ENCODE measurements at places on chromosomes 5 and 9. TPM values are rescaled to one million over a fixed set of nuclear protein-coding genes. Genes with fewer than 3 reads are reported as not detected.
A peak's percentile ranks its signal among the peaks of the same experiment; 100 is the strongest.

DNA sequence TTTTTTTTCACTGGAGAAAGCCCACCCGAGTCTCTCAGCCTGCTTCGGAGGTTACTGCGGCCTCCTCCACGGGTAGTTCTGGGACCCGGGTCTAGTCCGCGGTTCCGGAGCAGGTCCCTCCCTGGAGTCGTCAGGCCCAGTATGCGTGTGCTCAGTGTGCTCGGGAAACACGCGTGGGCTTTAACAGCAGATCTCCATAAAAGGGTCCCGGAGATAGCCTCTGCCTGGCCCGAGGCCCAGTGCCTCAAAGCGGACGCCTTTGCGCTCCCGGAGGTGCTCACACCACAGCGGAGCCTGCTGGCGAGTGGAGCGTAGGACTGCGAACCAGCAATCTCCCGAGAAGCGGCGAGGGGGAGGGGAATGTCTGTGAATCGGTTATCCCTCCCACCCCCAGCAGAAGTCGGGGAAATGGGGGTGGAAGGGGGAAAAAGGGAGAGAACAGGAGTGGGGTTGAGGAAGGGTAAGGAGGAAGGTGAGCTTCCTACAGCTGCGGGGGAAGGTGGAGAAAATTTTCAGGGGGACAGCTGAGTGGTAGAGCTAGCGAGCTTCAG lies 28.7 kb downstream of the CDKN2A start:
- no peak overlapping the region for H3K27ac ChIP-seq
- no peaks in the 10 kb centered on the region for H3K36me3 ChIP-seq
- peaks cover 7% of the 10 kb centered on the region for H3K27me3 ChIP-seq
- H3K4me1 ChIP-seq, result peaks cover 14% of the 10 kb centered on the region
- no peak overlapping the region for H3K4me3 ChIP-seq
- peak; percentile 57 for DNase-seq

DNA sequence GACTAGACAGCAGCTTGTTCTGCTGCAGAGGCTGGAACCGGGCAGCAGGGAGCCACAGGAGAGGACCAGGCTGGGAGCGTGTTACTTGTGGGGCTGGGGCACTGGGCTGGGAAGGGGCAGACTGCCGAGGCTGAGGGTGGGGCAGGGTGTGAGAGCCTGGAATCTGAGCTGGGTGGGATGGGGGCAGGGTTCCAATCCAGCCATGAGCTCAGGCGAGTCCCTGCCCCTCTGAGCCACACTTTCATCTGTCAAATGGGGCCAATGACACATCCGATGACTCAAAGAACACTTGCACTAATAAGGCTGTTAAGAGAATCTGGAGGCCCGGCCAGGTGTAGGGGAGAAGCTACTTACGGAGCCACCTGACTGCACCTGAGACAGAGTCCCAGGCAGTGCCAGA lies 18.7 kb upstream of the WDR38 start:
- H3K4me3 ChIP-seq, result no peak overlapping the region
- no peak for DNase-seq
- no peaks in the 10 kb centered on the region for H3K27me3 ChIP-seq
- H3K27ac ChIP-seq, result peak overlapping the region; percentile 43
- peaks cover 46% of the 10 kb centered on the region for H3K4me1 ChIP-seq
- H3K36me3 ChIP-seq, result no peaks in the 10 kb centered on the region

DNA sequence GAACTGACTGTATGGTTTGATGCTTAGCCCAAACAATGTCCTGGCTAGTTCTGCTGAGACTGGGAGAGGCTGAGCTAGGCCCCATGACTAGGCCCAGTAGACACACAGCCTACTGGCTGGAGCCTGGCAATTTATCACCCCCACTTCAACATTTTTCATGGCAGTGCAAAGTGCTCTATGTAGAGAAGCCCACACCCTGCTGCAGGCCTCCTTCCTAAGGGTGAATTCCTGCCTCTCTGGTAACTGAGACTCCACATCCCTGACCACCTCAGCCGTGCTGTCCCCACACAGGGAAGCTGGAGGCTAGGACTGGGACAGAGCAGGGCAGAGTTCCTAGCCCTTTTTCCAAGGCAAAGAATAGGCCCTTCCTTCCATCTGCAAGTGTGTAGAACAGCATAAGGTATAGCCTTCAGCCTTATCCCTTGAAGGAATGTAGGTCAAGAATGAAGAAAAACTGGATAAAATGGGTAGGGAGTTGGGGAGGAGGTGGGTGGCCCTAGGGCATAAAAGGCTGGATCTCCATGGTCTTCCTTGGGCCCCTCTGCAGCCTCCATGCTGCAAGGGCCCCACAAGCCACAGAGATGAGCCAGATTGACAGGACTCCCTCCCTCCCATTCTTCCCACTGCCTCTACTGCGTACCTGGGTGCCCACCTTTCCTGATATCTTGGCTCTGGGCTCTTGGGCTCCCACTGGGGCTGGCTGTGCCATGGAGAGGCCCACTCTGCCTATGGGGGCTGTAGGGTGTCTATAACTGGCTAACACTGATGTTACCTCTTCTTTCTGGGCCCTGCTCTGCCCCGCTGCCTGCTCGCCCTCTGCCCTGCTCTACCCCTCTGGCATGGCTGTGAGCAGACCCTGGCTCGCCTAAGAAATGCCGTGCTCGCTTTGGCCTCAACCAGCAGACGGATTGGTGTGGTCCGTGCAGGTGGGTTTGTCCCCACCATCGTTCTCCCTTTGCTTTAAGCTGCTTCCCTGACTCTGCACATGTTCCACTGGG lies 29.8 kb downstream of the TCF7 start:
- DNase-seq, result no peak
- peaks cover 14% of the 10 kb centered on the region for H3K4me1 ChIP-seq
- no peaks in the 10 kb centered on the region for H3K27me3 ChIP-seq
- no peak overlapping the region for H3K4me3 ChIP-seq

GRCh38 chr5:36670548-36670947 lies 64.1 kb downstream of the SLC1A3 start:
- no peak for DNase-seq
- no peaks in the 10 kb centered on the region for H3K36me3 ChIP-seq
- no peaks in the 10 kb centered on the region for H3K4me1 ChIP-seq
- no peak overlapping the region for H3K4me3 ChIP-seq
- no peak overlapping the region for H3K27ac ChIP-seq

- no peaks in the 10 kb centered on the region for H3K36me3 ChIP-seq
- H3K4me3 ChIP-seq, result no peak overlapping the region
- no peak for DNase-seq
- no peaks in the 10 kb centered on the region for H3K27me3 ChIP-seq
Measured at GRCh38 chr9:126290871-126291270, 35.8 kb upstream of the MVB12B start.

DNA sequence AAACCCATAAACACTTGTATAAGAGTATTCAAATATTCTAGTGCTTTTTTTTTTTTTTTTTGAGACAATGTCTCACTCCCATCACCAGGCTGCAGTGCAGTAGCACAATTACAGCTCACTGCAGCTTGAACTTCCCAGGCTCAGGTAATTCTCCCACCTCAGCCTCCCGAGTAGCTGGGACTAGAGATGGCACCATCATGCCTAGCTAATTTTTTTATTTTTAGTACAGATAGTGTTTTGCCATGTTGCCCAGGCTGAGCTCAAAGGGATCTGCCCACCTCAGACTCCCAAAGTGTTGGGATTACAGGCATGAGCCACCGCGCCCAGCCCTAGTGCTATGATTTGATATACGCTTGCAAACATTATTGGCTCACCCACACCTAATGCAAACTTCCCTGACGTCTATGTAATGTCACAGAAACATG lies 11.8 kb downstream of the IL6ST start:
- H3K4me1 ChIP-seq, result peaks cover 32% of the 10 kb centered on the region
- no peak overlapping the region for H3K4me3 ChIP-seq

- no peak overlapping the region for H3K27ac ChIP-seq
- no peak for DNase-seq
- no peaks in the 10 kb centered on the region for H3K27me3 ChIP-seq
- H3K4me3 ChIP-seq, result no peak overlapping the region
- H3K36me3 ChIP-seq, result no peaks in the 10 kb centered on the region
Measured at GRCh38 chr5:171989276-171989675, 17.2 kb downstream of the FBXW11 start.

DNA sequence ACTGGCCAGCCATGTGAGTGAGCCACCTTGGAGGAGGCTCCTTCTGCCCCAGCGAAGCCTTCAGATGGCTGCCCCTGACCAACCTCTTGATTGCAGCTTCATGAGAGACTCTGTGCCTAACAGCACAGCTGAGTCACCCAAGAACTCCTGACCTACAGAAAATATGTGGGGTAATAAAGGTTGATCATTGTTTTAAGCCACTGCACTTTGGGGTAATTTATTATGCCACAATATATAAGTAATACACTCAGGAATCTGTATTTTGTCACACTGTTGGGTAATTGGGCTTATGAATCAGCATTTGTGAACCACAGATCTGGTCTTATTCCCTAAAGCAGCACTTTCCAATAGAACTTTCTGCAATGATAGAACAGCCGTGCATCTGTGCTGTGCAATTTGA lies 24.4 kb upstream of the VDAC1 start:
- H3K27ac ChIP-seq, result no peak overlapping the region
- H3K4me3 ChIP-seq, result no peak overlapping the region
- H3K4me1 ChIP-seq, result no peaks in the 10 kb centered on the region
- no peak for DNase-seq

DNA sequence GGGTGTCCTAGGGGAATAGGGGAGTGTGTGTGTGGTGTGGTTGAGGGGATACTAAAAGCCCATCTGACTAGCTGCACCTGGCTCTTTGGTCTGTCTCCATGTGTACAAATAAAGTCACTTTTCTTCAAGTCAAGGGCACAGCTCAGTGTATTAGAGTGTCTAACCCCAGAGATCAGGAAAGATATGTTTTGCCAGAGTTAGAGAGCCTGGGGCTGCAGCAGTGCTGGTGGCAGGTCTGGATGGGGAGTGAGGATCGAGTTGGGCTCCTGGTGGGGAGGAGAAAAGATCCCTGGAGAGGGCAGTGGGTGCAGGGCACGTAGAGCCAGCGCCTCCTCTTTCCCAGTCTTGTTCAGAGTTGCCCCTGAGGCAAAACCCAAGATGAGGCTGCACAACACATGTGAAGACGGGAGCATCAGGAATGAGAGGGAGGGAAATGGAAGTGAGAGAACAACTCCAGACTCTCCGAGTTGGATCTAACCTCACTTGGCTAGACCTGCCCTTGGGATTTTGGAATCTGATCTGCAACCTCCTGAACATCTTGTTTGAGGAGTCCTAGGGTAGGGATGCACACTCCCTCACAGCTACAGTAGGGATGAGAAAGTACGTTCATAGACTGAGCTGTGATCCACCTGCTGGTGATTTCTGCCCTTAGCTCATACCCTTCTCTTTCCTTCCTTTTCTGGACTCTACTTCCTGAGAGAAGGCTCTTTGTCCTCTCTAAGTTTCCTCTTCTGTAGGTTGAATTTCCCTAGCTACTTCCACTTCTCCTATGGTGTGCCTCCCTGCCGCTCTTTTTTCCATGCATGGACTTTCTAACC lies 309.9 kb downstream of the ZSWIM6 start:
- DNase-seq, result peak; percentile 13
- no peaks in the 10 kb centered on the region for H3K36me3 ChIP-seq
- no peak overlapping the region for H3K4me3 ChIP-seq
- peaks cover 12% of the 10 kb centered on the region for H3K4me1 ChIP-seq

- no peak for DNase-seq
- no peaks in the 10 kb centered on the region for H3K4me1 ChIP-seq
- no peak overlapping the region for H3K27ac ChIP-seq
- H3K4me3 ChIP-seq, result no peak overlapping the region
- no peaks in the 10 kb centered on the region for H3K36me3 ChIP-seq
Measured at GRCh38 chr9:122642226-122642625, 15.2 kb downstream of the OR1B1 start.

GRCh38 chr9:129945314-129945713 lies 97.7 kb downstream of the FNBP1 start:
- H3K36me3 ChIP-seq, result no peaks in the 10 kb centered on the region
- H3K4me1 ChIP-seq, result no peaks in the 10 kb centered on the region
- H3K4me3 ChIP-seq, result no peak overlapping the region
- no peak for DNase-seq
- no peak overlapping the region for H3K27ac ChIP-seq

GRCh38 chr9:37539634-37540033 lies 36.5 kb downstream of the FBXO10 start:
- H3K27ac ChIP-seq, result no peak overlapping the region
- no peaks in the 10 kb centered on the region for H3K27me3 ChIP-seq
- DNase-seq, result no peak

DNA sequence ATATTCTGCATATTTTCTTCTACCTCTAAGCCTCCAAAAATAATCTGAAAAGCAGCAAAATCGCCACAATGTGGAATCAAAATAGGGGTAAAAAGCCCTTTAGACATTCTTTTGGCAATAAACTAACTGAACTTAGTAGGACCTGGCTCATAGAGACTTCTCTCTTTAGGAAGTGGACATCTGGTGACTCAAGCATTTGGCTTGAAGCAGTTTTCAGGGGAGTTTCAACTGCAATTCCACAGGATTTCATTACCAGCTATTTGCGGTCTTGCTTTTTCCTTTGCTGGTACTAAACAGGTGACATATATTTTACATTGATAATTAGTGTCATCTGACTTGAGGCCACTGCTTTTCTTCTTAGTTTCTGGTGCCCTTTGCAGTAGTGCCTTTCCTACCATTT lies 173.2 kb upstream of the FBN2 start:
- no peak for DNase-seq
- no peak overlapping the region for H3K4me3 ChIP-seq
- no peaks in the 10 kb centered on the region for H3K36me3 ChIP-seq
- H3K27me3 ChIP-seq, result no peaks in the 10 kb centered on the region
- no peaks in the 10 kb centered on the region for H3K4me1 ChIP-seq
- no peak overlapping the region for H3K27ac ChIP-seq

DNA sequence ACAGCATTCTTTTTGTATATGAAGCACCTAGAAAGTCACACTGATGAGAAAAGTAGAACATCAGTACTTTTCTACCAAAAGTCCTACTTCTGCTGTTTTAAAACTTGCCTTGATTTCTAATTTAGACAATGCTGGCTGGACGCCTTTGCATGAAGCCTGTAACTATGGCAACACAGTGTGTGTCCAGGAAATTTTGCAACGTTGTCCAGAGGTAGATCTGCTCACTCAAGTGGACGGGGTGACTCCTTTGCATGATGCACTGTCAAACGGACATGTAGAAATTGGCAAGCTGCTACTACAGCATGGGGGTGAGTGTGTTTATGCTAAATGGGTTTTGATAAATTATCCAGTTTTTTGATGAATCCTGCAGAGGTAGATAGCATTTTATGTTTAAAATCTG lies 73.5 kb downstream of the SLF1 start:
- no peaks in the 10 kb centered on the region for H3K27me3 ChIP-seq
- no peak overlapping the region for H3K4me3 ChIP-seq
- peak; percentile 8 for DNase-seq
- no peaks in the 10 kb centered on the region for H3K36me3 ChIP-seq

TEX48 gene
- total RNA-seq, result not detected

LIFR gene
- total RNA-seq, result 45.4 TPM

OLFML2A gene
- total RNA-seq, result 5.3 TPM

LCN9 gene
- not detected for total RNA-seq

TMEM215 gene
- not detected for total RNA-seq

PFN3 gene
- total RNA-seq, result not detected

PCDHA1 gene
- not detected for total RNA-seq

SHC3 gene
- 5.7 TPM for total RNA-seq

Measured in body of pancreas (tissue), 4 donors.